Femur (tissue), 1 donor: ENCODE measurements at places on chromosomes 11 and 22.

DNA sequence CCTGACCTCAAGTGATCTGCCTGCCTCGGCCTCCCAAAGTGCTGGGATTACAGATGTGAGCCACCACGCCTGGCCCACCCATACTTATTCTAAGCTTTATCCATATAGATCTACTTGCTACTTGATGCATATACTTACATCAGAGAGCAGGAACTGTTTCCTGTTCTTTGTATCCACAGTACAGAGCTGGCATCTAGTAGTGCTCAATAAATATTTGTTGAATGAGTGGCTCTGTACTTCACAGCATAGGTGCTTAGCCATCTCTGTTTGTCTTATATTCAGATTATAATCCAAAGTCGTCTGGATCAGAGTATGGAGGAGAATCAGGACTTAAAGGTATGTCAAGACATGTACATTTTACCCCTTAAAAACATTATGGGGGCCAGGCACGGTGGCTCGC lies 38.6 kb upstream of the DLAT start:
- DNase-seq, result no peak

DNA sequence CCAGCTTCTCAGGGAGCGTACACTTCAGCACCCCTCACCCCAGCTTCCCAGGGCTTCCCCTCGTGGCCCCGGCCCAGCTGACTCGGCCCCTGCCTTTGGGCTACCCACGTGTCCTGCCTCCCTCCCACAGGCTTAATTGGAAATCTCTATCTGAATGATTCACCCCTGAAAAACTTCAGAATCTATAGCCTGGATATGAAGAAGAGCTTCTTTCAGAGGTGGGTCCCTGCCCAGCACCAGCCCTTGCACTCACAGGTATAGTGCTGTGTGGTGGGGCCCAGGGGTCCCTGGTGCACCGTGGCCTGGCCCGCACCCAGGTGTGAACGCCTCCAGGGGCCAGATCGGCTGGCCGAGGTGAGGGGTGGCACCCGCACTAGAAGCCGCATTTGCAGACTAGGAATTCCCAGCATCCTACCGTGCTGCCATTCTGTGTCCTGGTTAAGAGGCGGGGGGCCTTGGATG lies 38.4 kb downstream of the B3GAT1 start:
- no peak for DNase-seq

DNA sequence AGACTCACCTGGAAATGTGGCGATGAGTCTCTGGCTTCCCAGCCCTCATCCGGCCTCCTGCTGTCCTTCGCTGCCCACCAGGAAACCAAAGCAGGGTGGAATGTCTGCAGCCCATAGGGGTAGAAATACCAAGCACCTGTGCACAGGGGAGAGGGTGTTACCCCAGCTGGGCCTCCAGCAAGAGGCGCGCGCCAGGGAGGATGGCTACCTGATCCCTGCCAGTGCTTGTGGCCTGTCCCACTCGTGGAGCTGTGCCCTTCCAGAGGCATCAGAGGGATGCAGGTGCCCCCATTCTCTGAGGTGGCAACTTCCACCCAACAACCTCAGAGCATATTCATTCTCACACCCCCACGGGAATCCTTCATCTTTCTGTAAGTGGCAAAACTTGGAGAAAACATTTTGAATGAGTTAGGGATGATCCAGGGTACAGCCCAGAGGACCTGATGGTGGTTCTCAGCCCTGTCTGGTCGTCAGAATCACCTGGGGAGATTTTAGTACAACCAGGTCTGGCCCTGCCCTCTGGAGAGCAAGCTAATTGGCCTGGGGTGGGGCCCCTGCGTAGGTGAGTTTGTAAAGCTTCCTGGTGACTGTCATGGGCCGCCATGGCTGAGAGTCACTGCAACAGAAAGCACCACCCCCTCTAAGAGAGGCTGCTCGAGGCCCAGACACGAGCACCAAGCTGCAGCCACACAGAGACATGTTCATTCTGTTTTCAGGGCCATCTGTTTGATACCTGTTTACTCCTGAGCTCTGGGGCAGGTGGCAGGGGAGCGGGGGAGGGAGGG lies 9.9 kb downstream of the SUN2 start:
- DNase-seq, result no peak

DNA sequence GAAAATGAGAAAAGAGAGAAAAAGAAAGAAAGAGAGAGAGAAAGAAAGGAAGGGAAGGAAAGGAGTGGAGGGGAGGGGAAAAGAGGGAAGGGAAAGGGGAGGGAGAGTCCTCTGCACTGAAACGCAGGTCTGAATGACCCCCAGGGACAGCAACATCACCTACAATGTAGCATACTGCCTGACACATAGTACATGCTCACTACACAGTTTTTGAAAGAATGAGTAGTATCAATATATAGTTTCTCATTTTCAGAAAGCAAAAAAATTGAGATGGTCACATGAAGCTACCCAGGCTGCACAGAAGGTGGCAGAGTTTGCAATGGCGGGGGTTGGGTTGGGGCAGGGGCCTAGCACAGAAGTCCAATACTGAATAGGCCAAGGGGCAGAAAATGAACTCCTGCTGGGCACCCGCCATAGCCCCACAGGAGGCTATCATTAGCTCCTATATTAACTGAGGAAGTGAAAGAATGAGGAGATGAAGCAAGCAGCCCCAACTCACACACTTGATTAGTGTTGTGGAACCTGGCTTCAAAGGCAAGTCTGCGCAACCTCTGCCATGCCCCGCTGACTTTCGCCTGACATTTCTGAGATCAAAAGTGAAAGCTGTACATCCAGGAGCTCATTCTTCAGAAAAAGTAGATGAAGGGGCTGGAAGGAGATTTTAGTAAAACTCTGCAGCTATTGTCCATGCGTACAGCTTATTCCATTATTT lies 241.2 kb upstream of the SYN3 start:
- DNase-seq, result peak; percentile 46

GRCh38 chr22:35554297-35554845 lies 13.7 kb downstream of the RASD2 start:
- no peak for DNase-seq

DNA sequence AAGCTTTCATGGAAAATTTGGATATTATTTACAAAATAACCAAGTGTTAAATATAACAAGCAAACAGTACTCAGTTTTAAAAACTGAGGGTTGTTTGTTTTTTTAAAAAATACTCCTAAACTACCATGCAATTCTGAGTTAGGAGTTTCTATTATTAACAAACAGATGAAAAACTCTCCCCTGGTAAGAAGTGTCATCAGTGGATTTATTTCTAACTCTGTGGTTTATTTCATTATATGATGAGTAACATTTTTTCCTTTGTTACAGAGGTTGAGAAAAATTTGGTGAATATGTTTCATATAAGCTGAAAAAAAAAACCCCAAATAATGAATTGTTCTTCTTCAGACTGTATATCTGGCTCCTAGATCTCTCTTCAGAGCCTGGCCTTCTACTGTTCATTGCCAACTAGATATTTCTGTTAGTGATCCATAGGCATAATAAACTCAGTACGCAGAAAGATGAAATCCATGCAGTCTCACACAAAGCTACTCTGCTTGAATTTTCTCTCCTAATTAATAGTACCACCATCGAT lies 29.4 kb upstream of the PDE3B start:
- no peak for DNase-seq

DNA sequence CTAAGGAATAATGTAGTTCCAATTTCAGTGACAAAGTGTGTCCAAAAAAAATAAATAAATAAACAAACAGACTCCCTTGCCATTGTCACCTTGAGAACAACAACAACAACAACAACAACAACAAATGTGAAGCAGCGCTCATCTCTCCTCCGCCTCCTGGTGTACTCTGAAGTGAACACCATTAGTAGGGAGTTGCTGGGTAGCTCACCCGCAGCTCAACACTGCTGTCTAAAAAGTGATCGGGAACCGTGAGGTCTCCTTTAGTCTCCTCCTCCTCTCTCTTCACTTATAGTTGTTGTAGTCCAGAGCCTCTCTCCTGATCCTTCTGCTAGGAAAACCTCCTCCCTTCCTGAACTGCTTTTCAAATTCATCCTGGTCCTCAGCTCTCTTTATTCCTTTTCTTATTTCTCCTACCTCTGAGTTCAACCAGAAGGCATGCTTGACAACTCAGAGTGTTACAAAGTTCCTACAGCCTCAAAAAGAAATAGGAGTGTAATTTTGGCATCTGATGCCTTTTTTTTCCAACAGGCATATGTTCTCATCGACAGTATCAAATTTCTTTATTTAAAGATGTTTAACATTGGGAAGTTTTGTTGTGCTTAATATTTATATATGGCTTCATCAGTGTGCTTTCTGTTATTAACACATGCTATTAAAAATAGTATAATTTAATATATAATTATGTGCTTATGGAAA lies 215.1 kb downstream of the PGR start:
- no peak for DNase-seq

DNA sequence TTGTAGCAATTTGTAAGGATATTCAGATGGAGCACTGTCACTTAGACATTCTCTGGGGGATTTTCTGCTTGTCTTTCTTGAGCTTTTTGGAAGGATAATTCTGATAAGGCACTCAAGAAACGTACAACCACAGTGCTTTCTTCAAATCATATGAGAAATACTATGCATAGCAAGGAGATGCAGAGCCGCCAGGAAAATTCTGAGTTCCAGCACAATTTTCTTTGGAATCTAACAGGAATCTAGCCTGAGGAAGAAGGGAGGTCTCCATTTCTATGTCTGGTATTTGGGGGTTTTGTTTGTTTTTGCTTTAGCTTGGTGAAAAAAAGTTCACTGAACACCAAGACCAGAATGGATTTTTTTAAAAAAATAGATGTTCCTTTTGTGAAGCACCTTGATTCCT lies 9.9 kb downstream of the PRSS23 start:
- DNase-seq, result no peak

DNA sequence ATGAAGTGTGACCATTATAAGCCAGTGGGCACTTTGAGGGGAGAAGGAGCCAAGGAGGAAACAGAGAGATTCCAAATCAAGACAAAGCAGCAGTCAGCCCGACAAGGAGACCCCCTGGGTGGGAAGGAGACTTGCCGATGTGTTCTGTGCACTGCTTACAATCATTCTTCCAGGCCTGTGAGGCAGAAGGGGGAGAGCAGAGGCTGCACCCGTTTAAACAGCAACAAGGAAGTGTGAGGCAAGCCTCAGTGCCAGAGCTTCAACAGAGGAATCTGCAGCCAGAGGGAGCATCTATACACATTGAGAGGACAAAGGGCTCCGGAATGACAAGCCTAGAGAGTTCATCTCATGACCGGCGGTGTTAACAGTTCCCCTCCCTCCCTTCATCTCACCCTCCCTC lies 121.1 kb downstream of the NXPE2 start:
- no peak for DNase-seq

DNA sequence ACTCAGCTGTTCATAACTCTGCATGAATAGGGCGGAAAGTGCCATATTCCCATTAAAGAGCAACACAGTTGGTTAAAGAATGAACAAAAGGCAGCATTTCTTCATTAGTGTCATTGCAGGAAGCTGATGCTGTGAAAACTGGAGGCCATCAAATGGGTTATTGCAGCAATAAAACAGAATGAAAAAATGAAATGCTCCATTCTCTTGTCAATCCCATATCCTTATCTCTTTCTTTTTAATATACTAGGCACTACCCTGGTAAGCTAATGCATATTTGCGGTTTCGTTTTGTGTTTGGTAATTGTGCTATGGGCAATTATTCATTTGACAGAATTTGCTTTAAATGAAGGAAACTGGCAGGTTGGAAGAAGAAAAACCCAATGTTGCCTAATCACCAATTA lies 25.3 kb downstream of the C11orf71 start:
- DNase-seq, result no peak

GRCh38 chr22:45227645-45228400 lies 12.9 kb downstream of the KIAA0930 start:
- no peak for DNase-seq

DNA sequence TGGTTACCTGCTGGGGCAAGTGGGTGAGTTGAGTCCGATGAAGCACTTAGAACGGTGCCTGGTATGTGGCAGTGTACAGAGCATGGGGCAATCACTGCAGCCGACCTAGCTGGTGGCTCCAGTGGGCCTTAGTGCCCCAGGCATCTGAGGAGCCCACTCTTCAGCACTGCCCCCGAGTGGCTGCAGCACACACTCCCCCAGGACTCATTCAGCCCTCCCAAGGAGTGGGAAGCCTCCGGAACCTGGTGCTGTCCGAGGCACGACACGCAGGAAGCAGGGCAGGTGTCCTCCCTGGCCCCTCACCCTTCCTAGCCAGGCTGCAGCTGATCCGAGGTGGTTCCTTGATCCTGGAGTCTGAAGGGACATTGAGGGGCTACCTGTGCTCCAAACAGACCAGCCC lies 42.4 kb upstream of the PRODH start:
- no peak for DNase-seq

- no peak for DNase-seq
Observed at GRCh38 chr22:31097941-31098631, 9.3 kb downstream of the SELENOM start.

GRCh38 chr11:132184079-132184478 lies 813.7 kb downstream of the NTM start:
- no peak for DNase-seq

DNA sequence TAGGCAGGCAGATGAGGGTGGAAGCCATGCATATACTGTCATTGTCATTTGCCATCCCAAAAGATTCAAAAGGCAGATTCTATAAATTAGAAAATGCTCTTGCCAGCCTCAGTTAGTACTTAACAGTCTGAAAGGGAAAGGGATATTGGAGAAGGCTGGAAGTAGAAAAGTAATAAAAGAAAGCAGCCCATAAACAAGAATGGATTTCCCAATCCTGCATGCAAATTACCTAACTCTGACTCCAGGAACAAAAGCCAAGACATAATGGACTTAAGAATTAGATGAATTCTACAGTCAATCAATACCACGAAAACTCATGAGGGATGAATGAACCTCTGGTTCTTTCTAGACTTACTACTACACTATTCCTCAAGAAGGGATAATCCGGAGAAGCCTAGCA lies 5.9 kb downstream of the PAK1 start:
- DNase-seq, result no peak

- DNase-seq, result no peak
Observed at GRCh38 chr11:127461241-127462064, 460.9 kb upstream of the KIRREL3 start.

GRCh38 chr11:69893631-69894030 lies 74.4 kb upstream of the FGF3 start:
- DNase-seq, result no peak

GRCh38 chr11:3904228-3904627 lies 48.8 kb downstream of the STIM1 start:
- DNase-seq, result no peak

GRCh38 chr11:106001304-106002012 lies 20.6 kb downstream of the MSANTD4 start:
- no peak for DNase-seq

GRCh38 chr11:81052344-81053158 lies 1611.7 kb upstream of the TENM4 start:
- DNase-seq, result no peak

GRCh38 chr11:76152741-76153570 lies 53.3 kb downstream of the WNT11 start:
- DNase-seq, result no peak
